ENCODE measurements at places on chromosomes 3 and 15. TPM values are rescaled to one million over a fixed set of nuclear protein-coding genes. Genes with fewer than 3 reads are reported as not detected.
A peak's percentile ranks its signal among the peaks of the same experiment; 100 is the strongest.

Gene LRRC2
- 2.2 TPM for polyA plus RNA-seq

Gene FANCI
- polyA plus RNA-seq: 56.0 TPM

Gene BFSP2
- polyA plus RNA-seq: not detected

Gene HRG
- 0.16 TPM for polyA plus RNA-seq

GRCh38 chr15:93176065-93176464 is 87.1 kb upstream of the RGMA start:
- DNase-seq: no peak

- DNase-seq: no peak
These were observed 10.0 kb upstream of the PLXNA1 start for GRCh38 chr3:126972866-126973265.

DNA sequence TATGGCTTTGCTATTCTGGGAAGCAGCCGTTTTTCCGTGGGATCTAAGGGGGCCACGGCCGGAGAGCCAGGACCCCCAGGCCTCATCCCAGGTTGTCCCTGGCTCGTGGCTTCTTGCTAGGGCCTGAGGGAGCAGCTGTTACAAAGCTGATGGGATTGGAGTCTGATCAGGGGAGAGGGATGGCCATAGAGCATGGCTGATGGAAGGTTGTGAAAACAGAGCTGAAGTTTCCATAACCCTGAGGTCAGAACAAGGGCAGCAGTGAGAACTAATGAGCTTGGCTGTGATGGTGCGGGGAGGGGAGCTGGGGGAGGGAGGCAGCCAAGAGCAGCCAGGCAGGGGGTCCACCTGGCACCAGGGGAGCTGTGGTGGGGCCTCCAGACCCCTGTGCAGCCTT is 63.0 kb downstream of the LINGO1 start:
- no peak for DNase-seq

DNA sequence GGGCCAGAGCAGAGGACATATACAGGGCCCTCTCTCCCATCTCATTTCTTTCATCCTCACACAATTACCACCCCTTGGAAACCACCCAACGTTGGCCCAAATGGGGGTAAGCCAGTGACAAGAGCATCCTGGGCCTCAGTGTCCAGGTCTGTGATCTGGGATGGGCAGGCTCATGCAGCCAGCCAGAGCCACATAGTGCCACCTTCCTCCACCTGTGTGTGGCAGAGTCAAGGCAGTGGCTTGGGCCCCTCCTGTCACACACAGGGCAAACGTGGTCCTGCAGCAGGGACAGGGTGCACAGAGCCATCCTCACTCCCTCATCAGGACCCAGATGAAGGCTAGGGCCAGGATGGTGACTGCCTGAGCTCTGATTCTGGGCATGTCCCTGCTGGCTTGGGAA is 2.3 kb upstream of the MYL3 start:
- DNase-seq: no peak

DNA sequence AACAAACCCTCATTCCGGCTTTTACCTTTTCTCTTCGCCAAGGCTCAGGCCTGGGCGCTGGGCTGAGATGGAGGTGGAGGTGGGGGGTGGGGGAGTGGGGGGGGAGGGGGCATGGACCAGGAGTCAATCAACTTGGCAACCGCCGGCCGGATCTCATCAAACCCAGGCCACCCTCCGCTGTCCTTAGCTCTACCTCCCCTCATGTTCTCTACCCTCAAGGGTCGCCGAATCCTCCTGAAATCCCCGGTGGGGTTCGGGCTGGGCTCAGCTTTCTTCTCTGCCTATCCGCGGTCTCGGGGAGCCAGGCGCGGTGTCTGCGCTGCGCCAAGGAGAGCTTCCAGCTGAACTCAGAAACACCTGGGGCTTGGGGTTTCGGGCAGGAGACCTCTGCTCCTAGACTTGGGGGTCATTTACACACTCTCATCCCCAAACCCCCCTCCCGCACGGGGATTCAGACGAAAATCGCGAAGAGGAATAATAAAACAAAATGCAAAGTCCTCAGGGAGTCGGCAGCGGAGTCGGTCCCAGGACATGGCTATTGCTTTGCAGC is 2.5 kb downstream of the ONECUT1 start:
- no peak for DNase-seq

GRCh38 chr3:135000465-135000864 is 205.4 kb downstream of the EPHB1 start:
- no peak for DNase-seq

DNA sequence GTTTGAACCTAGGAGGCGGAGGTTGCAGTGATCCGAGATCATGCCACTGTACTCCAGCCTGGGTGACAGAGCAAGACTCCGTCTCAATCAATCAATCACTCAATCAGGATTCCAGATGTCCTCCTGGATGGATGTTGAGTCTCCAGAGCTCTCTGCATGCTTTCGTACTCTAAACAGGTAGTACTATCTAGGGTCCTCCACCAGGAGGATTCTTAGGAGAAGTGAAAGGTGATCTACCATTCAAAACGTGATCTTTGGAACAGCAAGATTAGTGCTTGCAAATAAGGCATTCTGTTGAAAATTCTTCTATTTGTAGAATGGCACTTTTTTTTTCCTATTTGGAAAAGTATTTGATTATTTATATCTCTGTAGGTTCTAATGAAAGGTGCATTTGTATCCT is 34.3 kb downstream of the CNOT10 start:
- no peak for DNase-seq

- peak; percentile 78 for DNase-seq
These were observed at the start of gene ANXA2 for GRCh38 chr15:60397772-60398445. TSS of gene ANXA2 (minus strand) at chr15:60397986. CDS start at chr15:60386075, 11,911 bp downstream.

DNA sequence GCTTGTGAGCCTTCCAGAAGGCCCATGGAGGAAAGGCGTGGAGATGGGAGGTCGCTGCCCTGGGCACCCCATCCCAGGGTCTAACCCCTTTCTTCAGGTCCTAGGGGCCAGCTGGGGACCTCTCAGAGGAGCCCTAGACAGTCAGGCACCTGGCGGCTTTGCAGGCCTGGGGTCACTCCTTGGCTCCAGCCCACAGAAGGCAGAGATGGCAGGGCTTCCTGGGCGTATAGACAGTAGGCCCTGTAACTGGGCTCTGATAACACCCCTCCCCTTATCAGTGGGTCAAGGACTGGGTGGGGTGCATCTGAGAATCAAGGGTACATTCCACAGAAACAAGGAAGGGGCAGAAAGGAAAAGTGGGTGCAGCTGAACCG is 16.7 kb downstream of the ZDHHC19 start:
- no peak for DNase-seq

GRCh38 chr3:43432462-43432861 is 146.1 kb downstream of the SNRK start:
- no peak for DNase-seq

DNA sequence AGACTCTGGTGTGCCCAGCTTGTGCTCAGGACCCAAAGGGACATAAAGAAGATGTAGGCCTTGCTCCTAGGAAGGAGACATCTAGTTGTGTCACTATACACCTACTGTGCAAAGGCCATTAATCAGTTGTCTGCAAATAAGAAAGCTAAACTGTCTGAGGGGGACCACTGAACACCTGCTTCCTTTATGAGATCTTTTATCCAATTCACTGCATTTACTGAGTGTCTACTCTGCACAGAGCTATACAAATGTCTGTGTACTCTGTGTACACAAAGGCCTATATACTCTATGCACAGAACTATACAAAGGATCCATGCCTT is 124.8 kb downstream of the CTNNB1 start:
- no peak for DNase-seq

DNA sequence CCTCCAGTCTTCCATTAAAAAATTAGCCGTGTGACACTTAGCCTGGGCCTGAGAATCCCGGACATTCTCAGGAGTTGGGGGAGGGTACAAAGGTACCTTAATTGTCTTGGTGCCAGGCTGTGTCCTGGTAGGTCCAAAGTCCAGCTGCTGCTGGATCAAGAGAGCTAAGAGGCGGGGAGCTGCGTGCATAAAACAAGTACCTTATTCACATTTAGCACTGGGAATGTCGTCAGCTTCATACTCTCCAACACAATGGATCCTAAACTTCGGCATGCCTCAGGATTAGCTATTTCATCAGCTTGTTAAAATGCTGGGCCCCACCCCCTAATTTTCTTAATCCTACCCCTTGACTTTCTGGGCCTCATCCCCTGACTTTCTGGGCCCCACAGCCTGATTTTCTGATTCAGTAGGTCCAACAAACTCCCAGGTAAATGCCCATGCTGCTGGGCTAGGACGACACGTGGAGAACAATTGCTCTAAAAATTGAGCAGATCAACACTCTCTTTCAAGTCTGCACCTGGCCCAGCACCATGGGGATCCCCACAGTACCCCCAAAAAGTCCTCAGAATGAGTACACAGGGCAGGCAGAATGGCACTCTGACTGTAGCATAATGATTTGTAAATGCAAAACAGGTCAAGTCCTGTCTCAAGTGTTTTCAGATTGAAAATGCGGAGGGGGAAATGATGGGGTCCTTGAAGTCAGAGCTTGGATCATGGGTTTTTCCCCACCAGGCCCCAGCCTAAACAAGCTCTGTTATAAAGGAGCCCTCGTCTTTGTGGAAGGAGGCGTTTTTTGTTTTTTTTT is 5.6 kb upstream of the AEN start:
- no peak for DNase-seq
